Sigmoid colon (tissue), 7 donors: ENCODE measurements at places on chromosomes 4 and X. TPM values are rescaled to one million over a fixed set of nuclear protein-coding genes. Genes with fewer than 3 reads are reported as not detected.

The RIBC1 gene
- 0.73 TPM for polyA plus RNA-seq

The OPRPN gene
- not detected for polyA plus RNA-seq

GRCh38 chrX:13864264-13864663 lies 47.4 kb upstream of the GPM6B start:
- no peak for DNase-seq

GRCh38 chrX:132009350-132009749 lies 13.8 kb upstream of the STK26 start:
- DNase-seq = no peak

DNA sequence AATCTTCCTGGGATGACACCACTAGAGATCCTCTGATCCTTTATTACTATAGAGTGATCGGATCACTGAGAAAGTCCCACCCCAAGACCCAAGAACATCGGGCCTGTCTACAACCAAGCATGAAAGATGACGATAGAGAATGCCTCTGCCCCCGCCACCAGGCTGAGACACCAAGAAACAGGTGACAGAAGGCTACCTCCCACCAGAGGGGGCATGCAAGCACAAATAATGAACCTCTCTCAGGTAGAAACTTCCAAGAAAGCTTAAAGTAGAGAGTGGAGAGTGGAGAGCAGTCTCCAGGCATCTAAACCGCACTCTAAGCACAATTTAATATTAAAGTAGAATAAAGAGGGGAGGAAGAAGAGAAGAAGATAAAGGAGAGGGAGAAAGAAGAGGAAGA lies 402.6 kb downstream of the INPP4B start:
- DNase-seq = no peak

DNA sequence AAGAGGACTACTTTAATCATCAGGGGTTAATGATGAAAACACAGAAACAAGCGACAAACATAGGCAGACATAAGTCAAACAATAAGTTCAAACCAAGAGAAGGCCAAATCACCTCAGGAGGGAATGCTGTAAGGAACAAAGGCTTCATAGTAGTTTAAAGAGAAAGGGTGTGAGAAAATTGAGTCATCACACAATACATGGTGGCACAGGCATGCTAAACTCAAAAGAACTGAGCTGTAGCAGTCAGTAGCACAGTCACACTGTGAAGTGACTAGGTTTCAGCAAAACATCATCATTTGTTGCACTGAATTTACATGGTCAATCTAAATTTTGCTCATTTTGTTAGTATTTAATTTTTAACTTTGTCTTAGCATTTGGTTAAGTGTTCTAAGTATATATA lies 24.2 kb downstream of the SMC1A start:
- no peak for DNase-seq

- DNase-seq = no peak
Measured at GRCh38 chrX:55731826-55732225, 14.3 kb downstream of the RRAGB start.

DNA sequence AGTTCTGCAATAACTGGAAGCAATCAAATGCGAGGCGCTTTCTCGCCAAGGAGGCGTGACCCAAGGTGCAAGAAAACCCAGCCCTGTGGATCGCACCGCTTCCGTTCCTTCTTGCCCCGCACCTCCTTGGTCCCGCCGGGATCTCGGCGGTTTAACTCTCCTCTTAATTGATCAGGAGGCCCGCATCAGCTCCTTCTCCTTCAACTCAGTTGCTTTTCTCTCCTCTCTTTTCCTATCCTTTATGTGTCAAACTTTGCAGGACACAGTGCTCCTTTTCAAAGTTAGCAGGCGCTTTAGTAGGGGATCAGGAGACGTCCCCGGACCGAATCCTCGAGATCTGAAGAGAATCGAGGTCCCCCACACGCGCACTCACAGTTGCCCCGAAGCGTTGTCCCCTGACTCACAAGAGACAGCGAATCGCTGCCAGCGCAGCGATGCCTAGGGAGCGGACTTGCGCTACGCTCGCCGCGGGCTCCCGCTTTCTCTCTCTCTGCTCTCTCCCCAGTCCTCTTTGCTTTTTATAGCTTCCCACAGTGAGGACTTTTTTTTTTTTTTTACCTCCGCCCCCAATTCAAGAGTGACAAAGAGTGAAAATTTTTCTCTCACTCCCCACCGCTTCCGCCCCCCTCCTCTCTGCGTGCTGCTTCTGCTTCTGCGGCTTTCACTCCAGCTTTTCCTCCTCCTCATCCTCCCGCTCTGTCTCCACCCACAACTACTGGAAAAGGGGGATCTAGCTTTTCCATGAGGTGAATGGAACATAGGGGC lies at the start of gene DKK2:
Gene DKK2 (minus strand): TSS at position 495 of the 765 bp plus-strand sequence. CDS start 722 bp downstream, outside the sequence.
- peak; percentile 74 for DNase-seq
